ENCODE measurements at places on chromosomes 5 and 9.

- ATAC-seq: no peak
Measured at GRCh38 chr5:97420646-97421045, 237.6 kb upstream of the RIOK2 start.

GRCh38 chr9:131697097-131697496 is 42.8 kb downstream of the RAPGEF1 start:
- peak; percentile 75 for ATAC-seq

DNA sequence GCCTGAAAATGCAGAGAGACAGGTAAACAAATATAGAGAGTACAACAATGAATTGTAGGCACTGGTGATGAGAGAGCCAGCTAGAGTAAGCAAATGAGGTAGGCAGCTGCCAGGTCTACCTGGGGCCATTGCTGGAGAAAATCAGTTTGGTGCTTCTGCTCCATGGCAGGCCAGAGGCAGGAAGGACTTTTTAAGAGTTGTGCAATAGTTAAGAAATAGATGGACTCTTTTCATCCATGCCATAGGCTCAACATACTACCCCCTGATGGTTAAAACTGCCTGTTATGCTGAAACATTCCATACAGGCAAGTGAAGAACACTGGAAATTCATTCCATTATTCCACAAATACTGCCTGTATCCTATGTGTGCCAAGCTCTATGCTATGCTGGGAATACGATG is 86.5 kb upstream of the CCDC112 start:
- ATAC-seq: no peak

DNA sequence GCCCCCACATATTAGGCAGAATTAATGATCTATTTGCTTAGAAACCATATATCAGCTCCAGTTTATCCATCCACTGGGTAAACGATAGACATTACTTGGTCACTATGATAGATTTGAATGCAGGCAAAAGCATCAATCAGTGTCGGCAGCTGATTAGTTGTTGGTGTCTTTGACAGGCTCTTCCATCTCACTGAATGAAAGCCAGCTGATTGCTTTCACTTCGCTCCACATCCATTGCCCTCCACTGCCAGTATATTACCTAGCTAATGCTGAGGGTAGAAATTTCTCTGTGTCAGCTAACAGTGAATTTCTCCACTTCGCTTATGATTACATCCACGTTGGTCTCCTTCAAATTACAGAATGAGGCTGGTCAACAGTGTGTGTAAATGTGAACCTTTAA is 821.3 kb upstream of the TYRP1 start:
- ATAC-seq: peak; percentile 94

- no peak for ATAC-seq
Measured at GRCh38 chr5:164893071-164893470, 1387.7 kb downstream of the MAT2B start.

GRCh38 chr5:126490167-126490940 is 67.1 kb downstream of the GRAMD2B start:
- ATAC-seq: peak; percentile 26

GRCh38 chr9:3664044-3664443 is 138.2 kb upstream of the RFX3 start:
- ATAC-seq: no peak

GRCh38 chr5:99621772-99622681 is 693.2 kb upstream of the CHD1 start:
- ATAC-seq: no peak

- ATAC-seq: peak; percentile 42
Measured at GRCh38 chr5:31585166-31585894, 53.2 kb downstream of the C5orf22 start.

- ATAC-seq: no peak
Measured at GRCh38 chr5:369151-369868, 47.8 kb downstream of the AHRR start.

GRCh38 chr5:168788107-168788506 is 208.9 kb upstream of the PANK3 start:
- ATAC-seq: no peak

DNA sequence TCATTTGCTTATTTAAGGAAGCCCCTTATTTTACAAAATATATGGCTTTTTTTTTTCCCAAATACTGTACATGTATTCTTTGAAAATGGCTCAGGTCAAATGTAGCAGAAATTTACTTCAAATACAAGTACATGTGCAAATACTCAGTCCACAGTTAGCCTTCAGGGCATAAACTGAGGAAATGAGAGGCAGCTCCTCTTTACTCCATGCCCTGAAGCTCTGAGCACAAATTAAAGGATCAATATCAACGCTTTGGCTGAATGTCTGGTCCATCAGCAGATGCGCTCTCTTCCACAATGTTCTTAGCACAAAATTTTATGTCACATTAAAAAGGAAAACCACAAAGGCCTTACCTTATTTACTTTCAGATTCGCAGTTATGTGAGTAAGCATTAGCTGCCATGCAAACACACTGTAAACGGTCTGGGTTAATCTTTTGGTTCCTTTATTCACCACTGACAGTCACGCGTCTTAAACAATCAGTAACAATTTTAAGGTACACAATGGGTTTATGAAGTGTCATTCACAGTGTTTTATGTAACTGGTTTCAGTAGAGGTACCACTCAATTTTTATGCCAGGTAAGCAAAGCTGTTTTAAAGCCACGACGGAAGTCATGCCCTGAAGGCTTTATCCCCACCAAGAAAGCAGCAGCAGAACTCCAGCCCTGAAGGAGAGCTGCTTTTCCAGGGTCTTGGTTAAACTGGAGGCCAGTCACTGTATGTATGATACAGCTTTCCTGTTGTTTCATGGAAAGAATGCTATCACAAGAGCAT is 103.4 kb downstream of the OTULIN start:
- no peak for ATAC-seq

- ATAC-seq: no peak
Measured at GRCh38 chr5:110371725-110372041, 354.8 kb downstream of the TMEM232 start.

DNA sequence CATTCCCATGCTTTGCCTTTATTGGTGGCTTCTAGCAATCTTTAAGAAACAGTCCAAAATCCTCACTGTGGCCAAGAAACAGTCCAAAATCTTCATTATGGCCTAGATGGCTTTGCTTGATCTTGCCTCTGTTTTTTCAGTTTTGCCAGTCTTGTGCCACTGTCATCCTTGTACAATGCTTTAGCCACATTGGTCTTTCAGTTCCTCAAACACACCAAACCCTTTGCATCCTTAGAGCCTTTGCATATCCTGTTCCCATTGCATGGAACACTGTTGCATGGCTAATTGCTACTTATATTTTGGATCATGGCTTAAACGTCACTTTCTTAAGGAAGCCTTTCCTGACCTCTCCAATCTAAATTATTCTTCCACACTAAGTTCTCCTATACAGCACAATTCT is 22.1 kb downstream of the MRRF start:
- no peak for ATAC-seq

- no peak for ATAC-seq
Measured at GRCh38 chr5:112371067-112371466, 48.0 kb downstream of the EPB41L4A start.

GRCh38 chr9:33233626-33234342 is 6.2 kb upstream of the SPINK4 start:
- peak; percentile 95 for ATAC-seq

DNA sequence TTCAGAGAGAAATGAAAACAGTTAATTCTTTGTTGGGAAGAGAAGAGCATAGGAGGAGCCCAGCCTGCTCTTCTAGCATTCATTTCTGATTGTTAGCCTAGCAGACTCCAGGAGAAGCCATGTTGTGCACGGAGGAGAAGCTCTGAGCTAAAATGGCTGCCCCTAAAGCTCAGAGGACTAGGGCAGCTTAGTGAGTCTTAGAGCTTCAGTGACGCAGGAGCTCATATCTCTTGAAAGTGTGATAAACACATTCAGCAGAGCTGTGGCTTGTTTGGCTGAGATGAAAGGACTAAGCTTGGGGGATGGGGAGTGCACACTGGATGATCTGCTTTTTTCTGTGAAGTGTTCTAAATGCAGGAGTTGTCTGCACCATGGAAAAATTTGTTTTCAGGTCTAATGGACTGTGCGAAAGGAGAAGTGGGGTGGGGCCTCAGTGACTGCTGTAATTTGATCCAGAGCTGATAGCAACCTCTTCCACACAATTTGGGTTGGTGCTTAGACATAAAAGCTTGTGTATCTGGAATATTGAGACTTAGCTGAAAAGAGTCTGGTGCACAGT is 58.5 kb downstream of the ZNF462 start:
- ATAC-seq: peak; percentile 87

DNA sequence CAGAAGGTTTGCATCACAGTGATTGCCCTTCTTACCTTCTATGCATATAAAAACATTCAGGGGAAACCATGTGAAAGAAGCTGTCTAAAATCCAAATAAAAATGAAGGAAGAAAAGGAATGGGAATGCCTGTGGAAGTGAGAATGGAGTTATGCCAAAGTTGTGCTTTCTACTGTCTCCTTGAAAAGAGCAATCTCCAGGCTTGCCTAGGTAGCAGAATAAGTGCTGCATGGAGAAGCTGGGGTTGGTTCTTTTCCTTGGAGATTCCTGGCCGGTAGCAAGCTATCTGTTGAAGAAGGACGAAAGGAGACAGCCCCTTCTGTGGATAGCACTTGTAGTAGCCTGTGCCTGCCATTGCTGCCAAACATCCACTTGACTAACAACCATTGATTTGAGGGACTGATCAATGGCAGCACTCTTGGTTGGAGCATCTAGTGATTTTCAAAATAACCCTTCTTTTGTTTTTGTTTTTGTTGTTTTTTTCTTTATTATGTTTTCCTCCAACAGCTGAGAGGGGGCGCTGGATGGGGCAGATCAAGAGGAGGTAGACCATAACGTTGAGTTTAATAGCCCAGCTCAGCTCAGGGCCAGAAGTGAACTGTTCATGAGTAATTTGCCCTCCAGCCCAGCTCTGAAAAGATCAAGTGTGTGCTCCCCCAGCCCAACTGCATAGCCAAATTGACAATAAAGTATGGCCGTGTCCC is 1.6 kb downstream of the PLCXD3 start:
- ATAC-seq: no peak

DNA sequence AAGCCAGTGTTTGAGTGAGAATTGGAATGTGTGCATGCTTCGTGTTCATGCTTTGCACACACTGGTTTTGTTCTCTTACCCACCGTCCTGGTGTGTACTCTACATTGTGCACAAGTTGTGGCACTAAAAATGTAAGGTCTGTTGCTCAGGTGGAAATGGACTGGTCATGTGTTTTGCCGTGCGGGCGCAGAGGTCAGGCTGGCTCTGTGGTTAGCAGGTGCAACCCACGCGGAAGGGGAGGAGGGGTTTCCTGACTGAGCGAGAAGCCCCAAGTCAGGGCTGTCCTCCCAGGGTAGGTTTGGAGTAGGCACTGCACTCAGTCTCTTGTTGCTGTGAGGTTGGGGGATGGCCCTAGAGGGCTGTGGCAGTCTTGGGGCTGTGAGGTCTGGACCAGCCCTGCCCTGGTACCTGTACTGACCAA is 86.6 kb downstream of the EHMT1 start:
- no peak for ATAC-seq

GRCh38 chr5:157648275-157648990 is 3.8 kb downstream of the SOX30 start:
- no peak for ATAC-seq

DNA sequence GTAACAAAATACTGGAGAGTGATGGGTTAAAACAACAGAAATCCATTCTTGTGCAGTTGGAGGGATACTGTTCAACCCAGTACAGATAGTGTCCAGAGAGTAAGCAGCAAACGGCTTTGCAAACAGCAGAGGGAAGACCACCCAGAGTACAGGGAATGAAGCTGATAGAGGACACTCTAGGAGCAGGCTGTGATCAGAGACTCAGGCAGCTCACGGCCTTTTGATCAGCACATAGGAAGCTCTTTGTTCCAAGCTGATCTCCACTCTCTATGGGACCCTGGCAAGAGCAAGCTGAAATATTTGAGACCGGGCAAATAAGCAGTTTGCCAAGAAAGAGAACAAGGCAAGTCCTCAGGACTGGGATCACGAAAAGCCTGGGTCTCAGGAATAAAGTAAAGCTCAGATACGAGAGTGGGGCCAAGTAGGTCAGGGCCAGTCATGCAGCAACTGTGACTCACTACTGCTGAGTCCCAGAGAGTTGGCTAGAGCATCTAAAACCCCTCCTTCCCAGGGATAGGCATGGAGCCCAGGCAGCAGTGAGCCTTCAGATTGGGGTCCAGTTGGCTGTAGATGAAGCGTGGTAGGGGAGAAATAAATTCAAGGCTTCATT is 52.4 kb downstream of the MELK start:
- ATAC-seq: no peak

GRCh38 chr5:6492934-6493333 is 44.3 kb downstream of the UBE2QL1 start:
- ATAC-seq: no peak

DNA sequence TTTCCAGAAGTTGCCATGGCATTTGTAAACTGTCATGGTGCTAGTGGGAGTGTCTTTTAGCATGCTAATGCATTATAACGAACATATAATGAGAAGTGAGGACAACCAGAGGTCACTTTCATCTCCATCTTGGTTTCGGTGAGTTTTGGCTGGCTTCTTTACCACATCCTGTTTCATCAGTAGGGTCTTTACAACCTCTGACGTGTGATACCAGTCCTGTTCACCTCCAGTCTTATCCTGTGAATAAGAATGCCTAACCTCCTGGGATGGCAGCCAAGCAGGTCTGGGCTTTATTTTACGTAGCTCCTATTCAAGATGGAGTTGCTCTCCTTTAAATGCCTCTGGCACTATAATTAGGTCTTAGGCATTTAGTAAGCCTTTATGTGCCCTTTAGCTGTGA is 20.4 kb upstream of the RFK start:
- no peak for ATAC-seq

DNA sequence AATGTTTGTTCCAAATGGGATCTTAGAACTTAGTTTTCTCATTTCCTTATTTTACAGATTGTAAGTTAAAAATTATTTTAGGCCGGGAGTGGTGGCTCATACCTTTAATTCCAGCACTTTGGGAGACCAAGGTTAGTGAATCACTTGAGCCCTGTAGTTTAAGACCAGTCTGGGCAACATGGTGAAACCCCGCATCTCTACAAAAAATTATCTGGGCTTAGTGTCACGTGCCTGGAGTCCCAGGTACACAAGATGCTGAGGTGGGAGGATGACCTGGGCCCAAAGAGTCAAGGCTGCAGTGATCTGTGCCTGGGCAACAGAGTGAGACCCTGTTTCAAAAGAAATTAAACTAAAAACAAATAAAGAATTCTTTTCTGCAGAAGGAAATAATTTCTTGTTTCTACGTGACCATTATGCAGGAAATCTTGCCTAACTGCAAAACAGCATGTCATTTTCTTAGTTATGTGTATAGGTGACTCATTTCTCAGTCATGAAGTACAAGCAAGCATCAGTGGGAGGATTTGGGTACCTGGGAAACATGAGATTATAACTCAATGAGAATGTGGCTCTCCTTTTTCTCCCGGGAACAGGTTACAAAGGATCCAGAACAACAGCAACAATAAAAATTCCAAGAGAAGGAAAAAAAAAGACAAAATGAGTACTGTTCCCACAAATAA is 375.1 kb upstream of the ST8SIA4 start:
- no peak for ATAC-seq

- no peak for ATAC-seq
Measured at GRCh38 chr5:72857396-72857795, 40.9 kb downstream of the TNPO1 start.

DNA sequence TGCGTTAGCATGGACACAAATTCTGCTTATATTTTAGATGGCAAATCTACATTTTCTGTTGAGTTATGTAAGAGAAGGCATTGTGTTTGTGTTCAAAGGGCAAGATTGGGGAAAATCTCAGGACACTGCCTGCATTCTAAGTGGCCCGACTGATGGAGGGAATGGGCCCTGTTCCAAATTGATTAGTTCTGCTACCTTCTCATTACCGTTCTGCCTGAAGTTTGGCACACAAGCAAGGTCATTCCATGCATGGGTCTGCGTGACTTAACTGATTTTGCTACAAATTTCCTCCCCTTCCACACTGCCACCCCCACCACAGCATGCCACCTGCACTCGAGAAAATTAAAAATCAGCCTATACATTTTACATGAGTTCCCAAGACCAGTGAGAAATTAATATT is 409.9 kb downstream of the BRINP1 start:
- ATAC-seq: no peak

- peak; percentile 16 for ATAC-seq
Measured at GRCh38 chr5:80153586-80154126, 102.2 kb downstream of the SERINC5 start.
